ENCODE measurements at places on chromosomes 7 and 10.

GRCh38 chr10:114525368-114525949 lies 121.2 kb upstream of the AFAP1L2 start:
- DNase-seq: no peak

DNA sequence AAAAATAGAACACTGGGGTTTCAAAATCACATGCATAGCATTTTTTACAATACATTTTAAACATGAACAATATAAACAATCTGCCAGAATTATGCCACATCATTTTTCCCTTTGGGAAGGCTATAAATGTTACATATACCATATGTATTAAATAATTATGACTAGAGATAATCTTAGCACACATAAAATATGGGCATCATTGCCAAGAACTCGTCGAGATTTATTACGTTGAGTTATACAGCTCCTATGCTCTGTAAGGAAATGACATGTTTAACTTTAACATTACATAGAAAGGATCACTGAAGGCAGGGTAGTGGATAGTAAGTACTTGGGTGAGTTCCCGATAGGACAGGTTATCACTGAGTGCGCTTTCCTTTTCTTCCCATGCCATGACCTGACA lies 267.8 kb downstream of the PARD3 start:
- DNase-seq: no peak

GRCh38 chr7:46297515-46297914 lies 376.4 kb upstream of the IGFBP3 start:
- DNase-seq: no peak

DNA sequence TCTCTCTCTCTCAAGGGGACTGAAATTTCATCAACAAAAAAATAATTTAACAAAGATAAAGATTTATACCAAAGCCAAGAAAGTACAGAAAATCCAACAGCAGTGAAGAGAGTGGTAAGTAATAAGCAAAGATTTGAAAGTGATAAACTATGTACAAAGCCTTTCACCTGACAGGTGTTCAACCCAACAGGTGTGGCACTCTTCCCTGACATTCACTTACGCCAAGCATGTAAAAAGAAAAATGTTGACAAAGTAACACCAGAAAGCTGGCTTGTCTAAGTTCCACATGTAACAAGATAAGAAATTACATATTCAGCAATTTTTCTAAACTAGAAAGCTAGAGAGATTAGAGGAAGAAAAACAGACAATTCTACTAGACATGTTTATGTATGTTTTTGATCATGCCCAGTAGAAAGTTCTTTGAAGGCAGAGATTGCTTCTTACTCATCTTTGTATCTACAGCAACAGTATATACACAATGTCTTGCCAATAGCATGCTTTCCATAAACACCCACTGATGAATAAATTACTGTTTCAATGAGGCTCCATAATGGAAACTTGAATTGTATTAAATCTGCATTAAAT lies 468.5 kb downstream of the PARD3 start:
- no peak for DNase-seq

DNA sequence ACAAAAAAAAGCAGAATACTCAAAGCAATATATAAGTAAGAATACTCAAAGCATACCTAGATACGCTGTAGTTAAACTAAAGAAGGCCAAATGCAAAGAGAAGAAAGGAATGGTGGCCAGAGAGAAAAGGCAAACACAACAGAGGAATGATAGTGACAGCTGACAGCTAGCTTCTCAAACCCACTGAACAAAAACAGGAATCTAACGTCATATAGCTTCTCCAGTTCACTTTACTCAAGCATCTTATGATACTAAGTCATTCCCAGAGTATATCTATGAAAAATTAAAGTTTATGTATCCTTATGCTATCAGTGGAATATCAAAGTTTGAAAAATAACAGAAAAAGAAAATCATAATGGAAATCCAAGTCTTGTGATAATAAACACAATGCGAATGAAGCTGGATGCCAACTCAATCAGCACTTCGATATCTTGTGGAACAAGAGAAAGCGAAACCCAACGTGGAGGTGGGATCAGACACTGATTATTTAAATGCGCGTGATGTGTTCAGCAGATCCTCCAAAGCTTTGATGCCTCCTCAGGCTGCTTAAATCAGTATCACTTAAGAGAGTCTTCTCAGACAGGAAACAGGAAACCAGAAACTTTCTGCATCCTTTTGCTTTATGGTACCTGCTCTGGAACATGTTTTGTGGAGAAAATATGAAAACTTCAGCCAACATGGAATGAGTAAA lies 102.8 kb downstream of the PIP4K2A start:
- DNase-seq: no peak

Data from GM19239 (cell line).